NCI-H1105 (cell line): ENCODE measurements at places on chromosomes 1 and 21.
A peak's percentile ranks its signal among the peaks of the same experiment; 100 is the strongest.

GRCh38 chr1:243253211-243253925 is 1.7 kb downstream of the CEP170 start:
- DNase-seq, result no peak

DNA sequence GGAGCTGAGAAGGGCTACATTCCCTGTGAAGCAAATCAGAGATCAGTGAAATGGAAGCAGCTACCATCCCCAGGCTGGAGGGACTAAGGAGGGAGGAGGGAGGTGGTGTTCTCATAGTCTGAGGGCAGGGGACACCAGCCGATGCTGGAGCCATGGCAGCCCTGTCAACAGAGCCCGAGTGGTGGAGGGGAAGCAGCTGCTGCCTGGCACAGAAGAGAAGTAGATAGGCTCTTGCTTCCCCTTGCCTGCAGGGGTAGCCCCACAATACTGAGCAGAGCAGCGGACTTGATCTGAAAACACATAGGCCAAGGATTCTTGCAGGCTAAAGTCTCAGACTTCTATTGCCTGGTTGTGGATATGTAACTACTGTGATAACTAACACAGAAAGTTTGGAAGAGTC is 255.1 kb downstream of the FGGY start:
- DNase-seq, result no peak

- no peak for DNase-seq
These were observed 35.9 kb downstream of the KCNC4 start for GRCh38 chr1:110245876-110246620.

DNA sequence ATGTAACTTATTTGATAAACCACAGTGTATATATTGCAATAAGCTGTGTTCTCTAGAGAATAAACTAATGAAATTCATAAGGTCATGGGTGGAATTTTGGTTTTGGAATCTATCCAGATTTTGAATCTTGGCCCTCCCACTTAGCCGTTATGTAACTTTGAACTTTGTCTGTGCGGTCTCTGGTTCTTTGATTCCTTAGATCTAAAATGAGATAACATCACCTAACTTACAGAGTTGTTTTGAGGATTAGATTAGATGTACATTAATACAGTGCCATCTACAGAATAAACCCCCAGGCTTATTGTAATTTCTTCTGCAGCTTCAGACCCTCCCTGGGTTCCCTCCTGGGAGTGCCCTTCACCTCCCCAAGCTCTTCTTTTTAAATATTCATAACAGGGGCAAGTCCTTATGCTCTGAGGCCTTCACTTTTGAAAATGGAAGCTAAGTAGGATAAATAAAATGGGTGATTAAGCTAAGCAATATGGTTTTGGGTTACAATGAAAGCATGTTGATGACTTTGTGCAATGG is 124.3 kb downstream of the ATG4C start:
- no peak for DNase-seq

DNA sequence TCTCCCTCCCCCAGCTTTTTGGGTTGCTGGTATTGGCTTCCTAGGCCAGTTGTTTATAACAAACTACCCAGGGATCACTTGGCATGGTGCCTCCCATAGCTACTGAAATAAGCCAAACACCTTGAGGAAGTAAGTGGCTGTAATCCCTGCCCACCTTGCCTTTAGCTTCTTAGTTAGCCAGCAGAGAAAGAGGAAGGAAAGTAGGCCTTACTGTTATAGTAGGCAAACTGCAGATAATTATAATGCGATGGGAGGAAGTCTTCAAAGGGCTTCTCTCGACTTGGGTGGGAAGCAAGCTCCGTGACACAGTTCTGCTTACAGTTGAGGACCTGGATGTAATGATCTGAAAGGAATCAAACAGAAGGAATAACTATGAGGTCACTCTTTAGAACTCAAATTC is 8.2 kb downstream of the P3H1 start:
- no peak for DNase-seq

DNA sequence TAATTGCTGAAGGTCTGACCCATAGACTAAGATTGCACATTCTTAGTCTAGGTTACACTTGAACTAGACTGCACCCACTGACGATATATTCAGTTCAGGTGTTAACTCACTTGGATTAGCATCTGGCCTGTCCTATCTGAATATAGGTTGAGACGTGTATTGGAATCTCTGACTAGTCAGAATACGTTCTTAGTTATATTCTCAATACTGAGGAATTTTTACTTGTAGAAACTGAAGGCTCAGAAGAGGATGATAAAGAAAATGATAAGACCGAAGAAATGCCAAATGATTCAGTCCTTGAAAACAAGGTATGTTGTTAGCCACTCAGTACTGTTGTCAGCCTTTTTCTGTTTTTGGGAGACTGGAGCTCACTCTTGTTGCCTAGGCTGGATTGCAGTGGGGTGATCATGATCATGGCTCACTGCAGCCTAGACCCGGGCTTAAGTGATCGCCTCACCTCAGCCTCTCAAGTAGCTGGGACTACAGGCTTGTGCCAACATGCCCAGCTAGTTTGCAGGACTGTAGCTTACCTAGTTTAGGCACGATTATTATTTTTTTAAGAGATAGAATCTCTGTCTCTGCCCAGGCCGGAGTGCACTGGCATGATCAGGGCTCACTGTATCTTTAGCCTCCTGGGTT is 10.8 kb downstream of the CCDC17 start:
- DNase-seq, result no peak

- no peak for DNase-seq
These were observed 35.6 kb upstream of the ADGRL4 start for GRCh38 chr1:79042117-79042516.

- no peak for DNase-seq
These were observed 11.1 kb downstream of the ECE1 start for GRCh38 chr1:21278860-21279845.

- no peak for DNase-seq
These were observed 12.7 kb downstream of the COL6A2 start for GRCh38 chr21:46110499-46111192.

- no peak for DNase-seq
These were observed 84.9 kb downstream of the SIM2 start for GRCh38 chr21:36783612-36784374.

GRCh38 chr1:78165816-78166215 is 120.0 kb downstream of the GIPC2 start:
- no peak for DNase-seq

- no peak for DNase-seq
These were observed 678.0 kb upstream of the USP24 start for GRCh38 chr1:55893155-55893554.

DNA sequence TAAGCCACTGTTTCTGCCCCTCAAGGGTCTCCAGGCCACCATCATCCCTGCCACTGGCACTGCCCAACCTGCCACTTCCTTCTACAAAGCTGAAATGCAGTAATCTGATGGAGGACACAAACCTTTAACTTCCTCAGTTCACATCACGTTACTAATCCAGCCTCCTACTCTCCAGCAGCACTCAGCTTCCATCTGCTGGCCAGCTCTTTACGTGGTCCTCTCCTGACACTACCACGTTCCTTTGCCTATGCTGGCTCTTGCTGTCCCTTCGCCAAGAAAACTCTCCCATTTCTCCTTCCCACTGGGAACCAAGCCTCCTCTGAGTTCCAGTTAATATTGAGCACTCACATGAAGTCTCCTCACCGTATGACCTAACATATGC is 124.0 kb downstream of the EDEM3 start:
- DNase-seq, result no peak

DNA sequence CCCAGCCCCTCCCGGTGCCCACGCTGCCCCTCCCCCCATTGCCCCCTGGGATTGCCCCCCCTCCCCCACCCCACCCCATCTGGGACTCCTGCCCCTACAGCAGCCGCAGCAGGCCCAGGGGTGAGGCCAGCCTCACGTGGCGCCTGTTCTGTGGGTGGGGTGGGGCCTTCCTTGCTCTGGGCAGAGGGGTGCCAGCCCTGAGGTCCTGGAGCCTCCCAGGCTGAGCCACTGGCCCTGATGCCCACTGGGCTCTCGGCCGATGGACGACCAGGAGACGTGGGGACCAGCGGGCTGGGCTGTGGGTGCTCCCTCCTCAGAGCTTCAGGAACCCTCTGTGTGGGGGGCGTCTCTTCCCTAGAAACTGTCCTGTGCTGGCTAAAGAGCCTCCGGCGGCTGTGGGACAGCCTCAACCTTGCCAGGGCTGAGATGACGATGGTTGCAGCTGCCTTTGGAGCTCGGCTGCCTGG is 5.8 kb upstream of the C1orf159 start:
- no peak for DNase-seq

- DNase-seq, result no peak
These were observed 142.3 kb upstream of the EDN2 start for GRCh38 chr1:41626616-41627375.

DNA sequence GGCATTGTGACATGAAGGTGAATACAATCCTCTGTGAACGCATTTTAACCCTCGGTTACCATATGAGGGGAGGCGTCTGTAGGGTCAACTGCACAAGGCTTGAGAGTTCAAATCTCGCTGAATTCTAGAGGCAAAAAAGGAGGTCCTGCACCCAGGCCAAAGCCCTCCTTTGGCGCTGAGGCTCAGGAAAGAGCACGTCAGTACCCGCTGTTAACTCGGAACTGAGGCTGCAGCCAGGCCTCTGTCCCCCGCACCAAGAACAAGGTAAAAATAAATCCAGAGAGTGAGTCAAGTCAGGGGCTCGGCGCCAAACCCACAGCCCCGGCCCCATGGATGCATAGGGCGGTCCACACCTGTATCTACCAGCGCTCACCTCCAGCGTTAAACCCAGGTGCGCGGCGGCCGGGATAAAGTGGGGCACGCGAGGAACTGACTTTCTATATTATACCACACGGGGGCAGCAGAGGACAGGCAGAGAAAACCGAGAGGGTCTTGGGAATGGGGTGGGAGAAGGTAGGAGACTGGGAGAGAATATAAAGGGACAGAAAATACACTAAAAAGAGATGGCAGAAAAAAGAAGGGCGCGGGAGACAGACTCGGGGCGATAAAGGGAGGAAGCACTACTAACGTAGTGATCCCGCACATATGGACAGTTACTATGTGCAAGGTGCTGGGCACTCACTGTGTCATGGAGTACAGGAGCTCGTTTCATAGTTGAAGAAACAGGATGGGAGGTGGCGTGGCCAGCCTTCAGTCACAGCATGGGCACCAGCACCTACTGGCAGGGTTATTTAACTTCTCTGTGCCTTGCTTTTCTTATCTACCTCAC is 54.9 kb downstream of the DMRTA2 start:
- peak; percentile 59 for DNase-seq

- no peak for DNase-seq
These were observed 52.2 kb downstream of the SLC27A3 start for GRCh38 chr1:153827168-153827964.

DNA sequence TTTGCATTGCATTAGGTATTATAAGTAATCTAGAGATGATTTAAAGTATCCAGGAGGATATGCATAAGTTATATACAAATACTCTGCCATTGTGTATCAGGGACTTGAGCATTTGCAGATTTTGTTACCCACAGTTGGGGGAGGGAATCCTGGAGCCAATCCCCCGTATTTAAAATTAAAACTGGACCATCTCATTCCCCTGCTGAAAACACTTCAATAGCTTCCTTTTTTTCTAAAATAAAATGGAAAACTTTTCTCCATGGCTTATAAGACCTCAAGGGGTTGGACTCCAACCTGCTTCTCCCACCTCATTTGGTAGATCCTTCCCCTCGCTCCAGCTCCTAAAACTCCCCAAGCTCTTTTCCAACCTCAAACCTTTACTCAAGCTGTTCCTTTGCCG is 10.4 kb upstream of the CD34 start:
- no peak for DNase-seq

GRCh38 chr1:96715482-96715881 is 6.1 kb upstream of the PTBP2 start:
- no peak for DNase-seq

DNA sequence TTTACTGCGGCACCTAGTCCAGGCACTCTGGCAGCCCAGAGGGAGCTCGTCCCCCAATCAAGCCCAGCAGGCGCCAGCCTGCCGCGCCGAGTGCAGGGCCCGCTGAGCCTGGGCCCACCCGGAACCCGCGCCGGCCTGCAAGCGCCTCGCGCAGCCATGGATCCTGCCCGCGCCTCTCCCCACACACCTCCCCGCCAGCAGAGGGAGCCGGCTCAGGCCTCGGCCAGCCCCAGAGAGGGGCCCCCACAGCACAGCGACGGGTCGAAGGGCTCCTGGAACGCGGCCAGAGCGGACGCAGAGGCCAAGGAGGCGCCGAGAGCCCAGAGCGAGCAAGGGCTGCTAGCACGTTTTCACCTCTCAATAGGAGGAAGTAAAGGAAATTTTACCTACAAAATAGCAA is 767.0 kb downstream of the MRPL39 start:
- DNase-seq, result no peak

GRCh38 chr1:29094433-29094832 is 29.3 kb downstream of the TMEM200B start:
- DNase-seq, result no peak

- no peak for DNase-seq
These were observed 541.7 kb downstream of the SMYD3 start for GRCh38 chr1:245965398-245965797.

DNA sequence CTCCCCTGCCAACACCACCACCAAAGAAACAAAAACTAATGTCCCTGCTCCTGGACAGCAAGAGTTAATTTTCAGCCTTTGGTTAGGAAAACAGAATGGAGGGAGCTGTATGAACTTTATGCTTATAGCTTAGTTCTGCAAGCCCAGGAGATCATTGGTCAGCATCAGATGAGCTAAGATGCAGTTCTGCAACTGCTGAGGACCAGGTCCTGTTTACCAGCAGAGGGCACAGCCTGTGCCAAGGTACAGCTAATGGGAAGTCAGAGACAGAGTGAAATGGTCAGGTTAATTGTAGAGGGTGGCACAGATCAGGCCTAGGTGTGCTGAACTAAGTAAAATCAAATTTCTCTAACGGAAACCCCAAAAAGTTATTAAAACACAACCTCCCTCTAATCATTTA is 161.3 kb downstream of the ROR1 start:
- no peak for DNase-seq

DNA sequence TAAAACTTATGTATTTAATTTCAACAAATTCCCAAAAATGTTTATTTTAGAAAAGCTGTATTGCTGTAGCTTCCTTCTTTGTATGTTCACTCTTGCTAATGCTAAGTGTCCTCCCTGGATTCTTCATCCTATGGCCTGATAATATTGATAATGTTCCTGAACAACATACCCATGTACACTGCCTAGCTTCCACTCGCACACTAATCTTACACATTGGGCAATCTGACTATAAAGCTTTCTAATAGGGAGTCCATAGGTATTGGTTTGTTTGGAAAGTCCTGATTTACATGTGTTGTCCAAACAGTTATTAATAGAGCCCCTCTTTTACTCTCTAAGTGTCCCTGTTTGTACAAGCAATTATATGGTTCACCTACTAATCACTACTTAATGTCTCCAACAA is 783 bp downstream of the F13B start:
- no peak for DNase-seq

DNA sequence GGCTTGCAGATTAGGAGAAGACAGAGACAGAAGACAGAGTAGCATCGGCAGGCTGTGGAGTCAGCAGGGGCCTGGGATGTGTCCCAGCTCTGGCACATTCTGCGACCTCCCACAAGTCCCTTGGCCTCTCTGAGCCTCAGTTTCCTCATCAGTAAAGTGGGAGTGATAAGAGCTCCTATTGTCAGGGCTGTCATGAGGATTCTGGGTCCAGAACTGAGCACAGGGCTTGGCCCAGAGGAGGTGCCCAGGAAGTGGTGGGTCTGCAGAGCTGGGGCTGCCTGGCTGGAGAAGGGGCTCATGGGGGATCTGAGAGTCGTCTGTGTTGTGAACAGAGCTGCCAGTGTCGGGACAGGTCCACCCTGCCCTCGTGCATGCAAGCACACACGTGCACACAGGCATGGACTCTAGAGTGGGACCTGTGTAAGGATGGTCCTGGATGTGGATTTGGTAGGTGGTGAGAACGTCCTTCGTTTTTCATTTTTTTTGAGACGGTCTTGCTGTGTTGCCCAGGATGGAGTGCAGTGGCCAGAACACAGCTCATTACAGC is 262.9 kb downstream of the PTPRU start:
- DNase-seq, result no peak

GRCh38 chr1:198612471-198613260 is 26.2 kb upstream of the PTPRC start:
- DNase-seq, result no peak
